ENCODE measurements at places on chromosomes 7 and 10.

GRCh38 chr10:98487649-98488048 is 40.9 kb upstream of the HPS1 start:
- no peak for DNase-seq

GRCh38 chr7:131861620-131862346 is 305.4 kb upstream of the PODXL start:
- DNase-seq = peak; percentile 70

DNA sequence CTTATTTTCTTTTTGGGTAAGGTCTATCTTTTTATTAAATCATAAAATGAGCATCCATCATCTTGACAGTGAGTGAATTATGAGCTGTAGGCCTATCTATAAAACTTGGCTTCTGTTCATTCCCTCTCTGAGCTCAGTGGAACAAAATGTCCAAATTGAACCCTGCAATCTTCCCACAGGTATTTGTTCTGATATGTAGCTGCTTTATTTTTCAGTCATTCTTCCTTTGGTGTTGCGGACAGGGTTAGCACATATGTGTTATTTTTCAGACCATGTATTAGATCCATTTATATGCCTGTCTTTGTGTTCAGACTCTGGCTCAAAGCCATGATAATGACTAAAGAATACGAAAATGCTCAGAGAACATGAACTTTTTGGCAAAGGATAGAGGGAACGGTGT is 201.6 kb upstream of the KIAA1217 start:
- no peak for DNase-seq

GRCh38 chr7:120837599-120837998 is 20.3 kb downstream of the TSPAN12 start:
- no peak for DNase-seq

- no peak for DNase-seq
Measured at GRCh38 chr10:99389729-99390480, 40.5 kb downstream of the GOT1 start.

DNA sequence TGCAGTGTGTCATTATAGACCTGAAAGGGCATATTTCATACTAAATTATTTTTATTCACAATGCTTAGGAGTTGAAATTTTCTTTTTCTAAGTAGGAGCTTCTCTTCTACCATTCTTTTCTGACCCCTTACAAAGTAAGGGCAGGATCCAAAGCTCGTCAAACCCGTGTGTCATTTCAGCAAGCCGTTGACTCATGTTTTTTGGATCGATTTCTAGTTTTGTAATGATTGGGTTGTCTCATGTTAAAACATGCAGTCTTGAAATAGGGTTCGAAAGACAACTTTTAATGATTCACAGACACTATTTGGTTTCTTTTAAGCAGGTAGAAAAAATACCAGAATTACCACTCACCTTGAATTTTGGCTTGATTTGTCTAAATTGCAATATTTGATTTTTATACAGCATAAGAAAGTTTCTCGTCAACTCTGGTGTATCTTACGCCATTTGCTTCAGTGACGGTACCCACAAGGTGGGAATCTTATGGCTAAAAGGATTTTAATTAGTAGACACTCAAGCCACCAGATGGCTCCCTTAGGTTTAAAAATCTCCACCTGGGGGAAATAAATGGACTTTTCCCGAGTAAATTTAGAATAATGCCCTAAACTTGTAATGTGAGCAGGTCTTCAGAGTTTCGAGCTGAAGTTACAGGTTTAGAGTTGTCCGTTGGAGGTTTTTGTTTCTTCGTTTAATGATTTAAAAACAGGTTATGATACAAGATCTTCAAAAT is 283.4 kb downstream of the CCDC3 start:
- DNase-seq = no peak

- DNase-seq = no peak
Measured at GRCh38 chr10:73296946-73297345, 44.5 kb upstream of the MRPS16 start.

- peak; percentile 54 for DNase-seq
Measured at GRCh38 chr7:101386558-101387231, 24.0 kb downstream of the COL26A1 start.

- no peak for DNase-seq
Measured at GRCh38 chr10:48505394-48506112, 99.3 kb downstream of the ARHGAP22 start.

GRCh38 chr7:50399635-50400034 is 50.5 kb downstream of the FIGNL1 start:
- no peak for DNase-seq

- no peak for DNase-seq
Measured at GRCh38 chr7:50920031-50920635, 137.4 kb upstream of the GRB10 start.

DNA sequence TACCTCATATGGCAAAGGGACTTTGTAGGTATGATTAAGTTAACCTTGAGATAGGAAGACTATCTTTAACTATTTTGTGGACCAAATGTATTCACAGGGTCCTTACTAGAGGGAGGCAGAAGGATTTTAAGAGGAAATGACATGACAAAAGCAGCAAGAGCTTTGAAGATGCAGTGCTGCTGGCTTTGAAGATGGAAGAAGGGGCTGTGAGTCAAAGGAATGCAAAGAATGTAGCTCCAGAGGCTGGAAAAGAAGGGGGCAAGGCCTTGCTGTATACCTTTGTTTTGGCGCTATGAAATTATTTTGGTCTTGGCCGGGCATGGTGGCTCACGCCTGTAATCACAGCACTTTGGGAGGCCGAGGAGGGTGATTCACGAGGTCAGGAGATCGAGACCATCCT is 3.2 kb upstream of the NRBF2 start:
- DNase-seq = peak; percentile 30

GRCh38 chr7:27179503-27180430 is 5.3 kb downstream of the HOXA11 start:
- DNase-seq = peak; percentile 43

DNA sequence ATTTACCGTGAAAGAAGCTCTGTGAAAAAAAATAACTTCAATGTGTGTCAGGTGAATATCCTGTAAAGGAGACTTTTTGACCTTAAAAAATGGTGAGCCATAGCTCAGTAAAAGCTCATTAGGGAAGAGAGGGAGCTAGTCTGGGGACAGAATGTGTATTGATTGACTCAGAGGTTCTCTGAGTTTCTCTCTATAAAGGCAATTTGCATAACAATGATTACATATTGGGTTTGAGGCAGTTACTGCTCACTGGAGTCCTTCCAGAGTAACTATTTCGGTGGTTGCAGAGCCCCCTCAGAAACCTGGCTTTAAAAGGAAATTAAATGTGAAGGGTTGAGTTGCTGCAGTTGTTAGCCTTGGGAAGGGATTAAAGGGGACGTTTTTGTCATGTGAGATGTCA is 181.6 kb downstream of the GALNT17 start:
- DNase-seq = no peak

DNA sequence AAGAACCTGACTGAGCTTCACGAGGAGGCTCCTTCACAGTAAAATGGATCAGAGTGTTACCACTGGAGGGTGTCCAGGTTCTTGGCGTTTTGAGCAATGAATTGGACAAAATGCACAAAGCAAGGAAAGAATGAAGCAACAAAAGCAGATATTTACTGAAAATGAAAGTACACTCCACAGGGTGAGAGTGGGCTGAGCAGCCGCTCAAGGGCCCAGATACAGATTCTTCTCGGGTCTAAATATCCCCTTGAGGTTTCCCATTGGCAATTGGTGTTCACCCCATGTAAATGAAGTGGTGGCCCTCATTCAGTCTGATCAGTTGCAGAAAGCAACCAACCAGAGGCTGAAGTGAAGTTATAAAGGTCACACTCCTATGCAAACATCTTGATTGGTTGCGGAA is 214.7 kb upstream of the SH2B2 start:
- DNase-seq = no peak

- DNase-seq = no peak
Measured at GRCh38 chr7:134289423-134289822, 27.3 kb downstream of the SLC35B4 start.

DNA sequence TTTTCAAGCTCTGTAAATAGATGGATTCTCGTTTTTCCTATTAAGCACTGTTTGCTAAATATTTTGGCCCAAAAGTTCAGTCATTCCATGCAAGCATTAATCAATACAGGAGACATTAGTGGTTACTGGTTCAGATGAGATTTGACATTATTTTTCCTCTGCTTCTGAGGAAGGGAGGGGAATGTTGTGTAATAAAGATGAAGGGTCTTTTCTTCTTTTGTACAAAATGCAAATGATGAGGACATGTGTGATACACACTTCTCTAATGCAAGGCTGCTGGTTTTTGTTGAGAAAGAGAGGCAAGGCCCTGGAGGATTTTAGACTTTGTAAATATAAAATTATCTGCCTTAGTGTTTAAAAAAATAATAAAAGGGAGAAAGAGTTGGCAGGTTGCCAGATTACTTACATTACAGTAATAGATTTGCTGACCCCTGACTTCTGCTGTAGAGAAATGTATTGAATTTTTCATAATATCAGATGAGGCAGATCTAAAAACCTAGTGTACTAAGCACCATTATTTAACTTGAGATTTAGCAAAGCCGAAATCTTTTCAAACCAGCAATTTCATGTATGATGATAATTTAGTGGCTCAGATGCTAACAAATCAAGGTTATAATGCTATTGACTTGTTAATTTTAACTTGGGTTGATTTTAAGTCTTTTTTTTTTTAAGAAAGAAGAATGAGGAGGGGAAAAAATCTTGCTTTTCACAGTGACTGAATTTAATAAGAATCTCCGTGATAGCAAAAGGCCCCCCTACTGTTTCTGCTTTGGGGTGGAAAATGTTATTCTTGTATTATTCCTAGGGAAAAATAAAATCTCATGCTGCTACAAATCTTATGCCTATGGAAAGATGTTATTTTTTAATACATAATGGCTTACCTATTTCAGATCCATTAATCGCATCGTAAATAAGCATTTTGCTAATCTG is 180.1 kb downstream of the ARID5B start:
- DNase-seq = peak; percentile 45

- DNase-seq = no peak
Measured at GRCh38 chr10:83433705-83434104, 705.6 kb upstream of the GHITM start.

GRCh38 chr7:44213206-44213876 is 12.6 kb downstream of the YKT6 start:
- no peak for DNase-seq

- DNase-seq = no peak
Measured at GRCh38 chr7:37709631-37710509, 26.3 kb downstream of the GPR141 start.

DNA sequence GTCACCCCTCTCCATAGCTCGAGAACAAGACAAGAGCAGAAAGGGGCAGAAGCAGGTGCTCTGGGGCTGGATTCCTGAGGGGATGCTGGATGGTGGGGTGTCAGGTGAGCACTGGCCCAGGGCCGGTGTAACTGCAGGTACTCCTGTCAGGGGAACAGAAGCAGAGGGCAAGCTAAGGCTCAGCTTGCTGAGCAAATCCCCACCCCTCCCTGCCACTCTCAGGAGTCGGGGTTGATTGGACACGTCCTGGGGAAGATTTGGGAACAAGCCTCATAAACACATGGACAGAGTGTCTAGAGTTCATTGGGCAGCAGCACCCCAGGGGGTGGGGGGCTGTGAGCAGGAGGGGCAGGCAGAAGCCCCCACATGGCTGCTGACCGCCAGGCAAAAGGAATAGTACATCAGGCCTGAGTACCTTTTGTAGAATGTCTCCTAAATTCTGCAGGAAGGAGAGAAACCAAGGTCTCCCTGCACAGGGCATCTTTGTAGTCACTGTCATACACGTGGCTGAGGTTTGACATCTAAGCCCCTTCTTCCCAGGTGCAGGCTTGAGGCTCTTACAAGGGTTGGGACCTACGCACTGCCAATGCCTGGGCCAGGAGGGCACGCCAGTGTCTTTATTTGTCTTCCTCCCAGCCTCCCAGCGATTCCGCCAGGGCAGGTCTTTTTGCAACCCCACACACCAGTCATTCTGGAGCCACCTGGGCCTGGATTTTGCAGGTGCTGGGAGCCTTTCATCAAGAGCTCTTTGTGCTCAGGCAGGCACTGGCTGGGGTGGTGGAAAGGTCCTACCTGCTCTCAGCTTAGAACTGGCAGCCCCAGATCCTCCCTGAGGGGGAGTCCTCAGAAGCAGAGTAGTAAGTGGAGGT is 2.8 kb downstream of the CALML3 start:
- DNase-seq = no peak

DNA sequence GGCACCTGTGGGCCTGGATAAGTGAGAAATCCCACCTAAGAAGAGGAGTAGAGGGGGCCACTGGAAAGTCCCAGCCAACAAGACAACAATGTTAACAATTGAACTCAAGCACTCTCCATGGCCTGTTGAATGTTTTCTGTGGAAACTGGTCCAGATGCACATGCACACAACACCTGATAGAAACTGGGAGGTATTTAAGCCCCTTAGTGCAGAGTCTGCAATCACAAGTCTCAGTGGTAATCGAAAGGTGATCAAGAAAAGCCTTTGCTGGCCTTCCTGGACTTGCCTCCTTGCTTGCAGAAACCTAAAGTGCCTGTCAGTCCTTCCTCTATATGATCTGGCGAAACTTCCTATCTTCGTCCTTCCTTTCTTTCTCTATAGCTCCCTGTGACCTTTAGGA is 30.6 kb upstream of the HNRNPH3 start:
- DNase-seq = no peak

- DNase-seq = peak; percentile 92
Measured at GRCh38 chr10:113056441-113057021, 106.5 kb downstream of the TCF7L2 start.

- peak; percentile 98 for DNase-seq
Measured at GRCh38 chr10:110410329-110411046, 87.2 kb upstream of the DUSP5 start.

- no peak for DNase-seq
Measured at GRCh38 chr10:128894641-128895040, 572.4 kb upstream of the MGMT start.

- no peak for DNase-seq
Measured at GRCh38 chr10:3336673-3337293, 164.2 kb upstream of the PITRM1 start.

DNA sequence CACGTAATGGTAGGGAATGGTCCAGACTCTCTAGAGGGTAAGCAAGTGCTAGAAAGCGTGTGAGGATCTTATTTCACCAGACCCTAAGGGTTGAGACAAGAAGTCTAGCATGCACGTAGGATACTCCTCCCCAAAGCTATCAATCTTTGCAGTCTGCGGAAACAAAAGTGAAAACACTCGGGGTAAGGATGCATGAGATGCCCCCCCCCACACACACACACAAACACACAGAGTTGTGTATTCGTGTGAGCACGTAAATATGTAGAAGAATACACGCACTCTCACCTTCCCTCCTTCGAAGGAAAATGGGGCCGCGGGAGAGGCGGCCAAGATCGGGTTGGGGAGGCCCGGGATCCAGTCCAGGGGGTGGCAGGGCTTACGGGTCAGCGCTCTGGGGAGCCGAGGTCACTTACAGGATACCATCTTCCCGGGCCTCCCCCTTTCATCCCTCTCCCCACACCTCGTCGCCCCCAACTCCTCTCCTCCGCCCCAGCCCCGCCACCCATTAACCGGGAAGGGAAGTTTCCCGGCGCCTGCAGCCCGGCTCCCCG is 455 bp downstream of the CUL2 start:
- DNase-seq = no peak

DNA sequence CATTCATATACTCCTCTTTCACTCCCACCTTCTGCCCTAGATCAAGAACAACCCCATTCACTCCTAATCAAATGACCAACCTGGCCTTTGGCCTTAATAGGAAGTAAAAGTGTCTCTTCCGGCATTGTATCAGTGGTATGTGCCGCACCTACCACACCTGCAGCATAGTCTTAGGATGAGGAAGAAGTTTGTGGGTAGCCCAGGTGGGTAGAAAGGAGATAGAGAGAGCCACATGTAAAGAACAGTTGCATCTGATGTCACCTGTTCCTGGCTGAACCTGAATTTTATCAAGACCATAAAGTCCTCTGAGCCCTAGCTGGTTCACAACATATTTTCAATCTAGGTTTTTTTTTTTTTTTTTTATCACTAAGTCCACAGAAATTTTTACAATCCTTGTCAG is 55.5 kb upstream of the PTPN12 start:
- no peak for DNase-seq

Measured in fibroblast of skin of back (primary cell).